ENCODE measurements at places on chromosomes 6 and 20.

DNA sequence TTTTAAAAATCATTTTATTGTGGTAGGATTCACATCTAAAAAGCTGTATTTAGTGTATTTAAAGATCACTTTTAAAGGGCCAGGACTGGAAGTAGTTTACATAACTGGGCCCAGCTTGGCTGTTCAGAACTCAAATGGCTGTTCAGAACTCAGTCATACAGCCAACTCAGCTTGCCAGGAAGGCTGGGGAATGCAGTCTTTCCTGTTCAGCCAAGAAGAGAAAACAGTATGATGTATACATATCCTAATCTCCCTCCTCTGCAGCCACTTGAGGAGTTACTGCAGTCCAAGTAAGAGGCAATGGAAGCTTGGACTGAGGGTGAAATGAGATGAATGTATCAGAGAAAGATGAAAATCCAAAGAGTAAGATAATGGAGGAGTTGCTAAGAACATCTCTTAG is 24.6 kb downstream of the DSTN start:
- DNase-seq = no peak

GRCh38 chr6:160349814-160350350 is 1.7 kb downstream of the SLC22A3 start:
- DNase-seq = no peak

DNA sequence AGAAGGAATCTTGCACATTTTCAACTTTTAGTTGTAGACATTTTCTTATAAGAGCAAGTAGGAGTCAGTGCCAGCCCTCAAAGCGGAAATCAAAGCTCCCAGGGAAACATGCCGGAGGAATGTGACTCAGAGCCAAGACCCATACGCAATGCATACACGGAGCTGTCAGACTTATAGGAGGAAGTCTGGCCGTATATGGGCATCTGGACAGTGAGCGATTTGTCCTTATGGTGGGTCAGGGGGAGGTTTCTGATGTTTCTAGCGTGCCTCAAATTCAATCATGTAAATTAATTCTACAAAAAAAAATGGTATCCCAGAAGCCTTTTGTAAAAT is 3.6 kb upstream of the CCN2 start:
- no peak for DNase-seq

DNA sequence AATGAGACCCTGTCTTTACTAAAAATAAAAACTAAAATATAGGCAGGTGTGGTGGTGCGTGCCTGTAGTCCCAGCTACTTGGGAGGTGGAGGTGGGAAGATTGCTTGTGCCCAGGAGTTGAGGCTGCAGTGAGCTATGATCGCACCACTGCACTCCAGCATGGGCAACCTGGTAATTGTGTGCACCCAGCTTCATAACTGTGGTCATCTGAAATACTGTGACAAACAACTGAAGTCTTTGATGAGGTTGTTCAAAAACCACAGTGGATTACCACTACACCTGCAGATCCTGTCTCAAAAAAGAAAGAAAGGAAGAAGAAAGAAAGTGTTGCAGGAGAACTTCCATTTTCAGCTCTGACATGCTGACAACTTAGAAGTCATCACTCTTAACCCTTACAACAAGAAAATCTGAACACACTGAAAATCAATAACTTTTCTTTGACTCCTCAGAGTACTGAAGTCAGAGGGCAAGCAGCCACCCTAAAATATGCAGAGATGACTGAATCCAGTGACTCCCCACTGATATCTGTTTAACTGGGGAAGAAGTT is 13.8 kb upstream of the ZBP1 start:
- DNase-seq = no peak

- DNase-seq = no peak
Measured at GRCh38 chr20:64149809-64150560, 14.3 kb upstream of the MYT1 start.

DNA sequence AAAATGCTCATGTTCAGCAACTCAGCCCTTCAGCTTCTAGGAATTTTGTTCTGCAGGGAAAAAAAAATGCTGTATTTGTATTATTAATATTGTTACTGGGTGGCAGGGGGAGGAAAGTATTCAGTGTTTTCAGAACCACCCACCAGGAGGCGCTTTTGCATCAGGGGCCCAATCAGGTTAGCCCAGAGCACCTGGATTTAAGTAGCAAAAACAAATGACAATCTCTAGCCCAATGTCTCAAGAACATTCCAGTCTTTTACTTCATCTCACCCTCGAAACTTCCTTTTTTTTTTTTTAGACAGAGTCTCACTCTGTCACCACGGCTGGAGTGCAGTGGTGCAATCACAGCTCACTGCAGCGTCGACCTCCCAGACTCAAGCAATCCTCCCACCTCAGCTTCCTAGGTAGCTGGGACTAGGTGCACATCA is 635 bp upstream of the C20orf203 start:
- DNase-seq = peak; percentile 76

GRCh38 chr20:21225215-21225947 is 77.8 kb upstream of the XRN2 start:
- no peak for DNase-seq

DNA sequence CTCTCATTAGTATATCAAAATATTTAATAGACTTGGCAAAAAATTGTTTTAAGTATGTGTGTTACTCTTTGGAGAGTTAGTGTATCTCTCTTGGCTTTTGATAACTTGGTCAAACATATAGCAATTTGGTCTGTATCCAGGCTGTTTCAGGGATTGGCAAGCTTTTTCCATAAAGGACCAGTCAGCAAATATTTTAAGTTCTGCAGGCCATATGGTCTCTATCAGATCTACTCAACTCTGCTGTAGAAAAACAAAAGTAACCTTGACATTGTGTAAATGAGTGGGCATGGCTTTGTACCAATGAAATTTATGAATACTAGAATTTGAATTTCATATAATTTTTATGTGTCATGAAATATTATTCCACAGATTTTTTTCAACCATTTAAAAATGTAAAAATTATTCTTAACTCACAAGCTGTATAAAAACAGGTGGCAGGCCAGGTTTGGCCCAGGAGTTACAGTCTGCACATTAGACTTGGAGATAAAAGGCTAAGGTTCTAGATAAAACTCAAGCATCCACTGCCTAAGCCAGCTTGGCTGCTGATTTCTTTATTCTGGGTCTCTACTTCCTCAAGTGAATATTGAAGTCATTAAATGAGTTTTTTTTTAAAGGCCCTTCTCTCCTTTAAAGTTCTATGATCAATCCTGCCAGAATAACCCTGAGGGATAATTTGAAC is 13.7 kb downstream of the GSTA4 start:
- no peak for DNase-seq

- no peak for DNase-seq
Measured at GRCh38 chr6:167678102-167679101, 148.3 kb upstream of the AFDN start.

DNA sequence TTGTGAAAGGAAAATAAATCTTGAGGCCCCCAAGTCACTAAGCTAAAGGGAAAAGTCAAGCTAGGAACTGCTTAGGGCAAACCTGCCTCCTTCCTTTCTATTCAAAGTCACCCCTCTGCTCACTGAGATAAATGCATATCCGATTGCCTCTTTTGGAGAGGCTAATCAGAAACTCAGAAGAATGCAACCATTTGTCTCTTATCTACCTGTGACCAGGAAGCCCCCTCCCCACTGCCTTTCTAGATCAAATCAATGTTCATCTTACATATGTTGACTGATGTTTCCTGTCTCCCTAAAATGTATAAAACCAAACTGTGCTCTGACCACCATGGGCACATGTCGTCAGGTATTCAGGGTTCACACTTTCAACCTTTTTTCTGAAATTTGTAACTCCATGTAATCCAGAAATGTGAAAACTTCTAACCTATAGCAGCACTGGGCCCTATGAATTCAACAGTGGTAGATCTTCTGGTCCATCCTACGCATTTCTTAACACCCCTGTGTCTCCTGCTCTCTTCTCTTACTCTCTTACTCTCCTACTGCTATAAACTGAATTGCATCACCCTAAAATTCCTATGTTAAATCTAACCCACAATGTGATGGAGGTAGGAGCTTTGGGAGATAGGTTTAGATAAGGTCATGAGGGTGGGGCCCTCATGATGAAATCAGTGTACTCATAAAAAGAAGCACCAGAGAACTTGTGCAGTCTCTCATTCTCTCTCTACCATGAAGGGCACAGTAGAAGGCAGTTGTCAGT is 89.3 kb downstream of the EPB41L2 start:
- no peak for DNase-seq

DNA sequence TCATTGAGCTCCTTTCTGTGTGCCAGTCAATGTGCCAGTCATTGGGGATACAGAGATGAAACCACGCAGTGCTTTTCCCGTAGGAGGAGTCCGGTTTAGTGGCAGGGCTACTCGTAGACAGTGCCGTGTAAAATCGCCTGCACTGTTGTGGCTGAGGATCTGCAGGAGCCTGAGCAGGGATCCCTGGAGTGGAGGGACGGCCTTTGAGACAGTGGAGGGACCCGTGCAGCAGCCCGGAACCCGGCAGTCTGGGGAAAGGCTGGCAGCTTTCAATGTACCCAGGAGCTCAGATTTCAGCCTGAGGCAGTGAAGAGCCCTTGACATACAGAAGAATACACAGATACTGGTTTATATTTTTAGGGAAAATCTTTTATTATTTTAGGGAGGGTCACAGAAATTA is 203.3 kb downstream of the ARID1B start:
- DNase-seq = no peak

GRCh38 chr6:140138311-140139010 is 764.0 kb upstream of the CITED2 start:
- no peak for DNase-seq

DNA sequence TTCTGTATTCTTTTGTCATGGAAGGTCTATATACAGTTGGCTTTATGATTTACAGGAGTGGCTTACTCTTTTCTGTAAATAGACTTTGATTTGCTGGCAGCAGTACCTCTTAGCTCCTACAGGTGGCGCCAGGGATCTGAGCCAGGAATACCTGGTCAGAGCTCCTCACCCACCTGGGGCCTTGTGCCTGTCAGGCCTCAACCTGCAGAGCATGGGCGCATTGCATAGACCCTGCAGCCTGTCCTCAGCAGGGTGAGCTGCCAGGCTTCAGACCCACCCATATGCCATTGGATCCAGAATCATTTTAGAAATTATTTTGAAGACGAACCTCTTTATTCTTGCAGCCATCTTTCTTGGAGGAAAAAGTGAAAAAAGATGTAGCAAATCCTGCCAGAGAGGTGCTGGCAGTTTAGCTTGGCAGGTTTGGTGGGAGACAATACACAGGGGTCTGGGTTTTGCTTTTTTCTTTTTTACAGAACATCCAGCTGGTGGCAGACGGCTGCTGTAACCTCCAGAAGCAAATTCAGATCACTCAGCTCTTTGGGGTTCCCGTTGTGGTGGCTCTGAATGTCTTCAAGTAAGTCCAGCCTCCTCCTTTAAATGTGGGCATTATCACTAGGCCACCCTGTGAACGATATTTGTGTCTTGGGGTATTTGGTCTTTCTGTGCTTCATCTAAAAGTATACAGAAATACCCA is 149.1 kb downstream of the MTHFD1L start:
- peak; percentile 65 for DNase-seq

- no peak for DNase-seq
Measured at GRCh38 chr6:52650941-52651340, 20.0 kb upstream of the TMEM14A start.

DNA sequence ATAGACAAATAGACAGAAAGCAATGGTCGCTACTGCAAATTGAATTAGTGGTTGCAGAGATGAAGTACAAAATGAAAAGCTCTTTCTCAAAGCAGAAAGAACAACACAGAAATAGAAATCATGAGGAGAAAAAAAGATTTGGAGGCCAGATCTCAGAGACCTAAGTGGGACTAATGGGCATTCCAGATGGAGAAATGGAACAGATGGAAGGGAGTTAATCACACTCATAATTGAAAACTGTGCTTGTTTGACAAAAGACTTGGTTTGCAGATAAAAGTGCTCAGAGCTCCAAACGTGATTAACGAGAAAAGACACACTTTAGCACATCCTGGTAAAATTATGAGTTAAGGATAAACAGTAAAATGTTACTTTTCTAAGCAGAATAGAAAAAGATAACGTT is 58.1 kb upstream of the SNRPB2 start:
- no peak for DNase-seq

DNA sequence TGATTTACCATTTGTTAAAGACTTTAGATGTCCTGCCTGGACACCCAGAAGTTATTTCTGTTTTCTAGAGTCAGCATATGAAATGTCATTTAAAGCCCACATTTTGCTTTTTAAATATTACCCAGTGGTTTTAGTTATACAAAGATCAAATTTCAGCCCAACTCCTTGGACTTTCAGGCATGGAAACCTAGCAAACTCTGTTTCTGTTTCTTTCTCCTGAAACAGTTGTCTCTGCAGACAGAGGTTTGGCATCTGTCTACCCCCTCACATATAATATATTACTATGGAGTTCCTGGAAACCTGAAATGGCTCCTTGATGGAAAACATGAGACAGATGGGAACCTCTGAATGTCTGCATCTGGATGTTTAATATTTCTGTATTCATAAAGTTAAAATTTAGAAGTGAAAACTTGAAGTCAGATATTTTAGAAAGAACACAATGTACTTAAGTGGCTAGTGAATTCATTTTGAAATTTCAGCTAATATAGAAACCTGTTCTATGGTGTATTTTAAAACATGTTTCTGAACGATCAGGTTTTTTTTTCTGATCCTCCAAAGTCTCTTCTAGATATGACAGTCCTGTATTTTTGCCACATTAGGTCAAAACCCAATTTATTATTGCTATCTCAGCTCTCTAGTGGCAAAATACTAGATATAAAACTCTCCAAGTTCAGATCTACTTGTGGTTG is 743.3 kb downstream of the CD109 start:
- DNase-seq = no peak

DNA sequence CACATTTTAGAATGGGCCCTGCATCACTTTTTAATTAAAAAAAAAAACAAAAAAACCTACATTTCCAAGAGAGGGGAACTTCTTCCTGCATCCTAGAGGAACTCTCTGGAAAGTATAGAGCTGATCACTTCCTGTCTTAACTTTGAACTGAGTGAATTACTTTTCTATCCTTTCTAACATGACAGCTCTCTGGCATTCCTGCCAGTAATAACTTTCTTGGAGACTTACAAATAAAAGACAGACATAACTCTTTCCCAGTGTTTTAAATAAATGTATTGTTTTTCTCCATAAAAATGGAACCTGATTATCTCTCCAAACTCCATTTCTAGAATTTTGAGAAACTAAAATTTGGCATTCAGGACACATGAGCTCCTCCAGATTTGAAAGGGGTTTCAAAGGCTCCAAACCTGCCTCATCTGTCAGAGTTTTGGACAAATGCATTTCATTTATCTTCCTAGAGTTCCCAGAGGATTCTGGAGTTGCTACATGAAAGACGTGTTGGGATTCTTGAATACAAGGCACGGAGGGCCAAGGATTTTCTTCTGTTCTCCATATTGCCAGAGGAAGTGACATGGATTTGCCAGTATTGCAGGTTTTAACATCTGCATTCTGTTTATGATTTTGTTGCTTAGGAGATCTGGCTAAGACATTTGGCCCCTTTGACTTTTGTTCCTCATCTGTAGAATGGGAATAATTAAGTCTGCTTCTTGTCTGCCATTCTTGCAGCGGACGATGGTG is 2.0 kb upstream of the SMOC2 start:
- no peak for DNase-seq

DNA sequence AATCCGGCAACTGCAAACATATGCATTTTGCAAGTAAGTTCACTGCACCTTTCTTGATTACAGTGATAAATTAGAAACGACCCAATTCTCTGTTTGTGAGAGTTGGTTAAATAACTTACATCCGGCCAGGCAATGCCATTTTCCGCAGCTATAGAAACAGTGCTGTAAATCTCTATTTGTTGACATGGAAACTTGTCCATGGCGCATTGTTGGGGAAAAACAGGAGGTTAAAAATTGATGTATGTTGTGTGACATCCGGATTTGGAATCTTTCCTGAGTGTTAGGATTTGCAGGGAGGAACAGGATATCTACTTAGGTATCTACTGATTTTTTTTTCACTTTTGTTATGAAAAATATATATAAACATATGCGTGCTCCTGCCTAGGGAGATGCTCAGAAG is 66.5 kb downstream of the DLGAP4 start:
- DNase-seq = no peak
